Neural crest cell (in vitro differentiated cells): ENCODE measurements at places on chromosomes 13 and 19.
A peak's percentile ranks its signal among the peaks of the same experiment; 100 is the strongest.

DNA sequence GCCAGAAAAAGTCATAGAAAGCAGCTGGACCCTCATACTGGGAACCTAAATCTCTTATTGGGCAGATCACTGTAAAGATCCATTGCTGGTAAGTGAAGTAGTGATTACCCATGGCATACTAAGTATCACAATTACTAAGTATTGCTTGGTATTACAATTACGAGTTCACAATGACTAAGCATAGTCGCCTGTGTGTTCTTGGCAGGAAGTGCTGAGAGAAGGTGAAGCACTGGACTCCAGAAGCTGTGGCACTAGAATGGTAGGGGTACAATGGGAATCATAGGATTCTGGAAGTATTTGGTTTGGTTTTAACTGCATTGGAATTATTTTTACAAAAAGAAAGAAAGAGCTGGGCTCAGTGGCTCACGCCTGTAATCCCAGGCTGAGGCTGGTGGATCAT, 20.3 kb downstream of the LGALS16 start:
- H3K4me1 ChIP-seq = no peaks in the 10 kb centered on the region
- DNase-seq = no peak
- no peaks in the 10 kb centered on the region for H3K36me3 ChIP-seq
- H3K27me3 ChIP-seq = peaks cover 61% of the 10 kb centered on the region

- no peak overlapping the region for H3K4me3 ChIP-seq
- no peak for DNase-seq
- no peaks in the 10 kb centered on the region for H3K27me3 ChIP-seq
These were observed 28.4 kb downstream of the CRTC1 start for GRCh38 chr19:18711893-18712292.

DNA sequence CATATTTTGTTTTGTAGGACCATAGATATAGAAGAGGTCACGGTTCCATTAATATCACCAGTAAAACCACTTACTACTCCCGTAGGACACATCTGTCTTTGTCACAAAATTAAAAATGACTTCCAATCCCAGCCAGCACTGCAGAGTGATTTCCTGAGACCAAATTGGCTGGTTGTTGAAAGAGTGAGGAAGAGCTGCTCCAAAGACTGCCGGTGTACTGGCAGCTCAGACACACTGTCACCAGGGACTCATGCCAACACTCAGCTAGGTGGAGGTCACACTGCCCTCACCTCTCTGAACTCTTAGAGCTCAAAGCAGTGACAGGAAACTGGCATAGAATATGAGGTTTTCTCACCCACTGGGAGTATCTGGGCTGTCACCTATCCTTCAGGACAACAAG, 52.1 kb downstream of the FLT1 start:
- H3K27ac ChIP-seq = no peak overlapping the region
- DNase-seq = no peak
- H3K27me3 ChIP-seq = peaks cover 19% of the 10 kb centered on the region
- H3K4me1 ChIP-seq = peaks cover 6% of the 10 kb centered on the region
- no peak overlapping the region for H3K4me3 ChIP-seq

- H3K36me3 ChIP-seq = no peaks in the 10 kb centered on the region
- H3K4me3 ChIP-seq = no peak overlapping the region
- peaks cover 10% of the 10 kb centered on the region for H3K4me1 ChIP-seq
- DNase-seq = no peak
- peak overlapping the region; percentile 20 for H3K27ac ChIP-seq
- H3K27me3 ChIP-seq = peaks cover 2% of the 10 kb centered on the region
These were observed 236.8 kb upstream of the SERP2 start for GRCh38 chr13:44136696-44137268.

DNA sequence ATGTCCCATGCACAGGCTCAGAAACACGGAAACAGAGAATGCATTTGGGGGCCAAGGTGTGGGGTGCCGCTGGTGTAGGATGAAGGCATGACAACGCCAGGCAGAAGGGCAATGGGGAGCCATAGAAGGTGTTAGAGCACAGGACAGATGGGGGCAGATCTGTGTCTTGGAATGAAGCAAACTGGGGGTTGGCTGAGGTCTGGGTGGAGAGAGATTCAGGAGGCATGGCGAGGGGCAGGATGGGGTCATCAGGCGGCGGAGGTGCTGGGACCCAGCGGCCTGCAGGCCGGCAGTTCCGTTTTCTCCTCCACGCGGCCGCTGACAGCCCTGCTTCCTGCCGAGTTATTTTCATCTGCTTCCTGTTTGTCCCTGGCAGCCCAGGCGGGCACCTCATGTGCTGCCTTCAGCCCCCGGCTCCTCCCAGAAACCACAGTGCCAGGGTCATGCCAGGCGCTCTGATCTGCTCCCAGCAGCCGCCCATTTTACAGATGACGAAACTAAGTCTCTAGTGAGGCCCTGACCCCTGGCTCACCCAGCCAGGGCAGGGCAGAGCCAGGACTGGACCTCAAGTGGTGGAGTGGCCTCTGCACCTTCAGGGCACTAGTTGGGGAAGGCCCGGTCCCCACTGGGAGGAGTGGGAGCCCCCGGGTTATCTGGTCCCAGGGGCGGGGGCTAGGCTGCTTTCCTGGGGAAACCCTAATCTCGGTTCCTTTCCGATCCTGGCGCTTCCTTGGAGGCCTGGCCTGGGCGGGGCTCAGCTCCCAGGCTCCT, 2.2 kb downstream of the ARHGAP45 start:
- peaks cover 9% of the 10 kb centered on the region for H3K4me1 ChIP-seq
- no peak overlapping the region for H3K27ac ChIP-seq
- H3K4me3 ChIP-seq = peak overlapping the region; percentile 14
- H3K36me3 ChIP-seq = no peaks in the 10 kb centered on the region
- H3K27me3 ChIP-seq = peaks cover 75% of the 10 kb centered on the region
- no peak for DNase-seq

- H3K36me3 ChIP-seq = peaks cover 4% of the 10 kb centered on the region
- no peak for DNase-seq
- H3K27me3 ChIP-seq = no peaks in the 10 kb centered on the region
- H3K27ac ChIP-seq = no peak overlapping the region
These were observed 157.0 kb downstream of the KDM4B start for GRCh38 chr19:5125797-5126497.

DNA sequence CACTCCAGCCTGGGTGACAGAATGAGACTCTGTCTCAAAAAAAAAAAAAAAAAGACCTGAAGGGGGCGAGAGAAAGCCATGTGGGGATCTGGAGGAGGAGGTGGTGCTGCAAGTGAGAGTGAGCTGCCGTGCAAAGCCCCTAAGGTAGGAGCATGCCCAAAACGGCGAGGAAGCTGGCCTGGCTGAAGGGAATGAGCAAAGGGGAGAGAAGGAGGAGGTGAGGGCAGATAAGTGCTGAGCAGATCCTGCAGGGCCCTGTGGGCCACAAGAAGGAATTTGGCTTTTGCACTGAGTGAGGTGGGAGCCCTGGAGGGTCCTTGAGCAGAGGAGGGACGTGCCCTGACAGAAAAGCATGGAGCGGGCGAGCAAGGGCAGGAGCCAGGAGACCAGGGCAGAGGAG, 19.4 kb upstream of the ADGRE5 start:
- DNase-seq = no peak
- peaks cover 30% of the 10 kb centered on the region for H3K4me1 ChIP-seq
- no peaks in the 10 kb centered on the region for H3K36me3 ChIP-seq

- H3K27me3 ChIP-seq = peaks cover 22% of the 10 kb centered on the region
- peak overlapping the region; percentile 89 for H3K27ac ChIP-seq
- DNase-seq = peak; percentile 62
- peaks cover 18% of the 10 kb centered on the region for H3K4me1 ChIP-seq
These were observed 9.5 kb upstream of the INSL3 start for GRCh38 chr19:17830567-17831418.
